ENCODE measurements at places on chromosomes 1 and 21. TPM values are rescaled to one million over a fixed set of nuclear protein-coding genes. Genes with fewer than 3 reads are reported as not detected.

Gene PTGFR
- 0.05 TPM for total RNA-seq

DNA sequence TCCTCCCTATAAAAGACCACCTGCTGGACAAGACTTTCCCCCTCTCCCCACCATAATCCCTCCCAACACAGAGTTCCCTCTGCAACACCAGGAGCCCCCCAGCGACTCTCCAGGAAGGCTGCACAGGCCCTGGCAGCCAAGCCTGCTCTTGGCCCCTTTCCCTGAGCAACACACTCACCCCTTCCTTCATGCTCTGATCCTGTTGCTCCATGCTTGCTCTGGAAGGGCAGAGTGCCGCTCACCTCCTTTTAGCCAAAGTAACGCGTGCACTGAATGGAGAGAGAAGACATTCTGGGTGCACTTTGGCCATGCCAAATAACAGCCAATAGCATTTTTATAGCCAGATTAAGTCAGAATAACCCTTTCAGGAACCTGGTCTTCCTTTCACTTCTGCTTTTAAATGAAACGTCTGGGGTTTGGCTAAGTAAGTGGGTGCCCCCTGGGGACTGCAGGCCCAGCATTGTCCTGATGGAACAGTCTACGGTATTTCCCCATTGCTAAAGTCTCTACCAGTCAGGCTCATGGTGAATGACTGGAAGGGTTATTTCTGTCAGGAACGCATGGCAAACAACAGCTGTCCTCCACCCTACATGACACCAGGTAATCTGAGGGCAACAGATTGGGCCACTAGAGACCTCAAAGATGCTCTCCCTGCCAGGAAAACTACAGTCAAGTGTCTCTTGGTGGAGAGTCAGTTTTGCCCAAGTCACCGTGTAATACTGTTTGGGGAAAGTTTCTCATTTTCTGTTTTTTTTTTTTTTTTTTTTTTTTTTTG, at the start of gene SLC2A5:
Gene SLC2A5 (minus strand): TSS at position 310 of the 775 bp plus-strand sequence. CDS start 99 bp downstream, at position 211.
- H3K4me1 ChIP-seq: no peaks in the 10 kb centered on the region
- no peaks in the 10 kb centered on the region for H3K27me3 ChIP-seq
- no peak for DNase-seq
- H3K4me3 ChIP-seq: no peak within 1 kb of the TSS

DNA sequence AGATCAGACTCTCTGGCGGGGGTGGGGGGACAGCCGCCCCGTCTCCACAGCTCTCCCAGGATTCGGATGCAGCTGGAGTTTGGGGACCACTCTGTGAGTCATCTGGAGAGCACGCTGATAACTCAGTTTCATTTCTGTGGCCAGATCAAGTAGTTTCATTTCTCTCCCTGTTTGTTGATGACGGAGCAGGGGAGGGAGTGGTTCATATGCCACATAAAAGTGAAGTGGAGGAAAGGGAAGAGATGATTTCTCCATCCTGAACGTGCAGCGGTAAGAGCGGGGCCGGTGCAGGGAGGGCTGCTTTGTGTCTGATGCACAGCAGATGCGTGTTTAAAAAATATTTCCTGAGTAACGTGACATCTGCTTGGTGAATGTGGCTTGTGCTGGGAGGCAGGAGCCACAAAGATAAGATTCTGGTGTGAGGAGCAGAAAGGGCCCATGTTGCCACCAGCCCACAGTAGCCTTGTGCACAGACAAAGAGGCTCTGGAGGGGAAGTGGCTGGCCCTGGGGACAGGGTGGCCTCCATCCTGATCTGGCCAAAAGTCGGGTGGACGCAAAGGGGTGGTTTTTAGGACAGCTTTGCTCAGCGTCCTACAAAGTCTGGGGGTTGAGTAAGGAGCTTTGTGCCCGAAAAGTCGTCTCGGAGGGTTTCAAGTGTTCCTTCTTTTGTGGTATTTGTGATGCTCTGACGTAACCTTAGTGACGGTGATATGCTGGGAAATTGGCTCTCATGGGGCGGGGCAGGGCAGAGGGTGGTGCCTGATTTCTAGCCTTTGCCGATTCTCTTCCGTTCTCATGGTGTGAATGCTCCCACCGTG, at the start of gene MX2:
Gene MX2 (plus strand): TSS at position 242 of the 819 bp plus-strand sequence. CDS start 14,880 bp downstream, outside the sequence.
- H3K27me3 ChIP-seq: no peaks in the 10 kb centered on the region
- no peaks in the 10 kb centered on the region for H3K36me3 ChIP-seq
- DNase-seq: no peak
- peak within 1 kb of the TSS; percentile 72 for H3K27ac ChIP-seq

- no peaks in the 10 kb centered on the region for H3K27me3 ChIP-seq
- no peak overlapping the region for H3K4me3 ChIP-seq
- no peak for DNase-seq
- H3K4me1 ChIP-seq: peaks cover 2% of the 10 kb centered on the region
- no peaks in the 10 kb centered on the region for H3K36me3 ChIP-seq
- H3K27ac ChIP-seq: no peak overlapping the region
Measured at GRCh38 chr1:205326812-205327466, 5.4 kb upstream of the NUAK2 start.

GRCh38 chr1:113929750-113930498, 800 bp downstream of the HIPK1 start:
- peaks cover 53% of the 10 kb centered on the region for H3K4me1 ChIP-seq
- H3K36me3 ChIP-seq: no peaks in the 10 kb centered on the region
- H3K27ac ChIP-seq: peak overlapping the region; percentile 94
- no peaks in the 10 kb centered on the region for H3K27me3 ChIP-seq
- H3K4me3 ChIP-seq: peak overlapping the region; percentile 97

DNA sequence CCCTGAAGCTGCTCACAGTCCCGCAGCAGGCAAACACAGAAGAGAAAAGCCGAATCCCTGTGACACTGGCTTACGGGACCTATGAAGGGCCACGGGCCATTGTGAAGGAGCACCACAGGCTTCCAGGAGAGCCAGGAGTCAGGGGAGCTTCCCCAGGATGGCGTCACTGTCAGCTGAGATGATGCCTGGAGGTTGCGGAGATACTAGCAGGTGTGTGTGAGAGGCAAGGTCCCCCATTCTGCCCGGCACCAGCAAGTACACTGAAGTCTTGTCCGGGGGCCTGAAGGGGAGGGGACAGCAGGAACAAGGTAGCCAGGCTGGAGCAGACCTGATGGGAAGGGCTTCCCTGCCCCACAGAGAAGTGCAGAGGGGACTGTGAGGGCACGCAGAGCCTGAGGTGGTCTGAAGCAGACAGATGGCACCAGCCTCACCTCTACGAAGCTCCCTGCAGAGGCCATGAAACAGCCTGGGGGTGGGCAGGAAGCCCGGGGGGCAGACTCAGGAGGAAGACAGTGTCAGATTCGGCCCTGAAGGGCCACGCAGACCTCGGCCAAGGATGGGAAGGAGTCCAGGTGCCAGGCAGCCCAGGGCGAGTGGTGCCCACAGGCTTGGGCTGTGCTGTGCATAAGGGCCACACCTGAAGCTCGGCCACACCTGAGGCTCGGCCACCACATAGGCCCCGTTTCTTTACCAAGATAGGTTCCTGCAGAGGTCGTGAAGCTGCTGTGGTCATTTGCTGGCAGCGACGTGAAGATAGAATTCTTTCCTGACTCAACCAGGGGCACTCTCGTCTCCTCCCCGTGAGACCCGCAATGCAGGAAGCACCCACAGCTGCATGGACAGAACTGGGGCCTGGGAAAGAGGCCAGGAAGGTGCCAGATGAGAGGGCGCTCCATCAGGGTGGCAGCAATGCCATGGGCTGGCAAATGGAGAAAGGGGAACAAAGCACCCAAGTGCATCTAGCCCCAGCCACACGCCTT, 10.1 kb downstream of the TCP10L start:
- H3K36me3 ChIP-seq: no peaks in the 10 kb centered on the region
- no peak for DNase-seq
- no peaks in the 10 kb centered on the region for H3K27me3 ChIP-seq
- H3K4me3 ChIP-seq: no peak overlapping the region
- H3K27ac ChIP-seq: no peak overlapping the region
- no peaks in the 10 kb centered on the region for H3K4me1 ChIP-seq

DNA sequence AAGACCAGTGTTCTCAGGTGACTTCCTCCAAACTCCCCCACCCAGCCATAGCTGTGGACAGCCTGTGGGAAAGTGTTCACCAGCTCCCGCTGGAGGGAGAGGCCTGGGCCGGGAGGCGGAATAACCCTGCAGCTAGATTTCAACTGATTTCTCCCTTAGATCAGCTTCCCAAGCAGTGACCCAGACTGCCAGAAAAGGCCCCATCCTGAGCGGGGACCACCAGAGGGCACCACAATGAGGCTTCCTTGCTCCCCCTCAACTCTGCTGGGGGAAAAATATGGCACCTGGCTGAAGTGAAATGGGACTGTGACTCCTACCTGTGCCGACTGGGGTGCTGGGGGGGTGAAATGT, 50.8 kb downstream of the RHBG start:
- H3K4me1 ChIP-seq: peaks cover 7% of the 10 kb centered on the region
- H3K27ac ChIP-seq: no peak overlapping the region
- peaks cover 20% of the 10 kb centered on the region for H3K27me3 ChIP-seq

- H3K27ac ChIP-seq: no peak overlapping the region
- H3K36me3 ChIP-seq: no peaks in the 10 kb centered on the region
- H3K4me1 ChIP-seq: peaks cover 6% of the 10 kb centered on the region
- H3K4me3 ChIP-seq: no peak overlapping the region
- no peak for DNase-seq
- no peaks in the 10 kb centered on the region for H3K27me3 ChIP-seq
Measured at GRCh38 chr1:59967780-59968179, 41.2 kb upstream of the CYP2J2 start.

- no peak overlapping the region for H3K27ac ChIP-seq
- H3K27me3 ChIP-seq: no peaks in the 10 kb centered on the region
- H3K4me3 ChIP-seq: no peak overlapping the region
Measured at GRCh38 chr1:172680733-172681275, 21.9 kb downstream of the FASLG start.

- H3K27me3 ChIP-seq: no peaks in the 10 kb centered on the region
- peaks cover 8% of the 10 kb centered on the region for H3K4me1 ChIP-seq
Measured at GRCh38 chr1:150003801-150004200, 6.7 kb downstream of the OTUD7B start.
